ENCODE measurements at places on chromosomes 5 and 9. TPM values are rescaled to one million over a fixed set of nuclear protein-coding genes. Genes with fewer than 3 reads are reported as not detected.

Gene F2RL1
- 34.9 TPM for total RNA-seq

Gene GRXCR2
- not detected for total RNA-seq

Gene SPAAR
- total RNA-seq: 0.72 TPM

Gene CDKN2B-AS1
- not detected for total RNA-seq

Gene ZNF618
- 6.6 TPM for total RNA-seq

Gene PCDHGA12
- 0.79 TPM for total RNA-seq

DNA sequence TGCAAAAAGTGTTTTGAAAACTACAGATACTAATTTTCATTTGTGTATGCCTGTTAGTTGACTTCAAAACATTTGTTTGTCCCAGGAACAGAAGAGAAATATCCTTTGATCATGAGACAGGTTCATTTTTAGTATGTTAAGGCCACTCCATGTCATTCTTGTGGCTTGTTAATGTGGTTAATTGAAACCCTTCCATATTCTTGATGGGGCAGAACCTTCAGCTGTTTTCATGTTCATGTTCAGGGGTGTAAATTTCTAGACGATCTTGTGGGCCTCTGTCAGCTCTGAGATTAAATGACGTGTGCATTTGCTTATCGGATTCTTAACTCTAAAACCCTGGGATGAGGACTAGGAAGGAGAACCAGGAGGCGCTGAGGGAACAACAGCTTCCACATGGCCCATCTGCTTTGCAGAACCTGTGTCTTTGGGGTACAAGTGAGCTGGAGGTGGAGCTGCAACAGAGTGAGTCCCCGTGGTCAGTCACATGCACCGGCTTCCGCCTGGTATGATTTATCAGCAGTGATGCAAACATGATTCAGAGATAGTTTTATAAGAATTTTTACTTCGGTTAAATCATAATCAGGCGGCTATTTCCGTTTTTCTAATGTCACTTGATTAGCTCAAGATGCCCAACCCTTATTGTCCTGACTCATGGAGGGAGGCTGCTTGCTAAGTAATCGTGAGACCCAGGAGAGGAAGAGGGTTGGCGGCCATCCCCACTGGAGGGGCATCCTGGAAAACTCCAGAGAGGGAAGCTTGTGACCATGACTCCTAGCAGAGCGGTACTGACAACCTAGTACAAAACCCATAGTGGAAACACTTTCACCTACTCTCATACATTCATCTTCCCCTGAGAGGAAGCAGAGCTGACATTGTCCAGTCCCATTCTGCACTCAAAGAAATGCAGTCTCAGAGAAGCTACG is 138.4 kb downstream of the C9orf152 start:
- peak; percentile 37 for DNase-seq

DNA sequence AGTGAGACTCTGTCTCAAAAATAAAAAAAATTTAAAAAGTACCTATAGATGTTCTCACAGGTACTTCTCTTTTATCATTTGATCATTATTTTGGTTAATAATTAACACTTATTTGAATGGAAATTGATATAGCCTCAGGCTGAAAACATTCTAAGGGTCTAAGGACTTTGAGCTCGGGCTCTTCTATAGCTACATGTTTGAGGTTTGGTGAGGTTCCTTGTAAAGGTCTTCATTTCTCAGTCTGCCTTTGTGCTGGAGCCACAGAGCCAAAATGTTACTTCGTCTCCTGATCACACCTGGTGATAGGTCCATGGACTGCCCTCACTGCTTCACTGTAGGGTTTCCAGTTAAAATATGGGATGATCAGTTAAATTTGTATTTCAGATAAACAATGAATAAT is 22.6 kb downstream of the ARHGEF37 start:
- DNase-seq: no peak

- DNase-seq: no peak
Measured at GRCh38 chr9:87427851-87428506, 69.7 kb upstream of the DAPK1 start.

GRCh38 chr9:27157097-27157496 is 48.1 kb downstream of the TEK start:
- peak; percentile 10 for DNase-seq

GRCh38 chr5:132289097-132289496 is 5.1 kb upstream of the SLC22A4 start:
- no peak for DNase-seq

DNA sequence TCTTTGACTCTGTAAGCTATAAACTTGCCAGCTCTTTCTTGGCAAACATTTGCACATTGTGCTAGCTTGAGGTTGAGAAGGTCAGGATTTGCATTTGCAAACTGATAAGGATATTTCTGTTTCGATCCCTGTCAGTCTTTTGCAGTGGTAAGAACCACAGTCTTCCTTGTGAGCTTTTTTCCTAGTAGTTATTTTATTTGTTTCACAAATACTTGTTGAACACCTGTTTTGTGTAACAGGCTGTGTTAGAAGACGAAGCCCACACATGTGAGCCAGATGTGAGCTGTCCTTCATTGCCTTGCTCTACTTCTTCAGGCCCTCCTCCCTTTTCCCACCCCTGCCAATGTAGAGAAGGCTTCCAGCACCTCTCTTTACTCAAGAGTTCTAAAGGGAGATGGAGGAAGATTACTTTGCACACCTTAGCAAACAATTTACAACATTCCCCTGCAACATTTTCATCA is 327.0 kb upstream of the KLF4 start:
- DNase-seq: no peak

GRCh38 chr9:134846187-134846586 is 34.4 kb upstream of the FCN2 start:
- no peak for DNase-seq

GRCh38 chr5:11383506-11384095 is 520.6 kb downstream of the CTNND2 start:
- DNase-seq: no peak

- DNase-seq: no peak
Measured at GRCh38 chr9:22111954-22112247, 102.8 kb upstream of the CDKN2B start.

DNA sequence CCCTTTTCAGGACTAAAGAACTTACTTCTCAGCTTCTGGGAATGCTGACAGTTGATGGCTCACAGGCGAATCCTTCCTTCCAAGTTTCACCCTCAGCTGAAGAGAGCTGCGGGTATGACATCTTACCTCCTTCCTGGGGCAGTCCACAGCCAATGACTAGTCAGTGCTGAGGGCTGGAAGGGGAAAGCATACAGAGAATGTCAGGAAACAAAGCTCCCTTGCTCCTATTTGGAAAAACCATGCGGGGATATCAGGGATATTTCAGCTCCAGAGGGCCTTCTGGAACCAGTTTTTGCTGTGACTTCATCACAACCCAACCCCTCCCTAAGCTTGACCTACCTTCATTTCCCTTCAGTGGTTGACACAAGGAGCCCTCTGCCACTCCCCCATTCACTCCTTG is 15.7 kb downstream of the FTMT start:
- no peak for DNase-seq

All from MCF 10A (cell line).